Activated CD8-positive, alpha-beta memory T cell treated with anti-CD3 and anti-CD28 coated beads for 36 hours (primary cell): ENCODE measurements at places on chromosomes 2 and 18. TPM values are rescaled to one million over a fixed set of nuclear protein-coding genes. Genes with fewer than 3 reads are reported as not detected.

C18orf54 gene
- total RNA-seq: 9.5 TPM

POTEF gene
- not detected for total RNA-seq

REG3G gene
- not detected for total RNA-seq

DNPEP gene
- total RNA-seq: 115 TPM

SERPINB3 gene
- total RNA-seq: not detected

TXNDC2 gene
- total RNA-seq: not detected

ANKRD29 gene
- not detected for total RNA-seq

C2orf74 gene
- total RNA-seq: 11.9 TPM

CENPO gene
- total RNA-seq: 49.6 TPM

DPYSL5 gene
- not detected for total RNA-seq

ATP8B1 gene
- 0.06 TPM for total RNA-seq

AQP12A gene
- not detected for total RNA-seq

DHRS9 gene
- total RNA-seq: 0.19 TPM

IL18R1 gene
- total RNA-seq: 25.8 TPM

STARD6 gene
- 0.23 TPM for total RNA-seq

PLEK gene
- 20.0 TPM for total RNA-seq

CHPF gene
- 36.8 TPM for total RNA-seq

SERPINB2 gene
- total RNA-seq: not detected
